ENCODE measurements at places on chromosomes 3 and 15.

GRCh38 chr3:24258260-24258659, 236.4 kb downstream of the THRB start:
- no peak for DNase-seq

GRCh38 chr3:49007771-49008528, 759 bp downstream of the WDR6 start:
- DNase-seq: peak; percentile 83

GRCh38 chr3:192188218-192188835, 539.0 kb downstream of the FGF12 start:
- DNase-seq: peak; percentile 74

- DNase-seq: no peak
Measured at GRCh38 chr3:196210673-196211556, at the start of gene ZDHHC19. Gene ZDHHC19 (minus strand): TSS chr3:196211400. CDS start chr3:196211315, 85 bp downstream.

DNA sequence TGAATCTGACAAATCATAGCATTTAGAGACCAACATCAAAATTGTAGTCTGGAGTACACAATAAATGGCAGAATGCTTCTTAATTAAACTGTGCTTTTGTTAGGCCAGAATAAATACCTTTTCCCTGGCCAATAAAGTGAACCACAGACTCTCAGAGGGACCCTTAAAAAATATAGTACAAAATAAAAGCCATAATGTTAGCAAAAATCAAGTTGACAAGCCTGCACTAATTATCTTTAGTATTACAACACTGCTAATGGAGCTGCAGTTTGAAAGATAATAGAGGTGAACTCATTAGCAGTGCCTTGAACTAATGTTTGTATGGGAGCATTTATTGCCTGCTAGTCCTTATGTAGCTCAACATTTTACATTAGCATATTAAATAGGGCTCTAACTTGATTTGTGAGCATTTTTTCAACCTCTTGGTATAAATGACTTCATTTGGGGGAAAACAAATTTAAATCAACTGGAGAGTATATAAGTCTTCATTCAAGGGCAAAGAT, 801.3 kb downstream of the EPHA3 start:
- no peak for DNase-seq

DNA sequence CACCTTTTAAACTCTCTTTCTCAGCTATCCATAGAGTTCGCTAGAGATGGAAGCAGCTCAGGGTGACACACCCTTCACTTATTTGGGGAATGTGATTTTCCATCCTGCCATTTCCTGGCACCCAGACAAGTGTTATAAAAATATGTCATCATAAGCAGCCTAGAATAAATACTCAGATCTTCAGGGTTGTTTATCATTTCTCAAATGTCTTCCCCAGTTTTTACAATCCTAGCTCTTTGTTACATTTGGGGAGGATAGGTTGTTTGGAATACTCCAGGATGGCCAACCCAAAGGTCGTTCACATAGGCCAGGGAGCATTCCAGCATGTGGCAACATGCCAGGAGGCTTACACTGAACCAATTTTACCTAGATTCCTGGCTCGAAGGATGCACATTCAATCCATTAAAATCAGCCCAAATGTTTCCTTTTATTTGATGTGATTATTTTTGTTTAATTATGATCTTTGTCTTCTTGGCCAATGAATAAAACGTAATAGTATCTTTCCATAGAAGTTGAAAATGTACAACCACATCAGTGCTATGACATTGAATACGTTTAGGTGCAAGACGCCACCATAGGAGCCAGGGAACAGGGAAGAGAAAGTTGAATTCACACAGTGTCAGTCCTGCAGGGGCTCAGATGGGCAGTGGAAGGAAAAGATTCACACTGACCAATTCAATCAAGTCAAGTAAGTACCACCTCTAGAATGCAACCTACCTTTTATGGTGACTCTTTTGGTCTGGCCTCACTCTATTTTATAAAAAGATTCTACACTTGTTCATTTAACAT, 537.7 kb upstream of the MDFIC2 start:
- DNase-seq: no peak
